ENCODE measurements at places on chromosomes 4 and X. TPM values are rescaled to one million over a fixed set of nuclear protein-coding genes. Genes with fewer than 3 reads are reported as not detected.
A peak's percentile ranks its signal among the peaks of the same experiment; 100 is the strongest.

DNA sequence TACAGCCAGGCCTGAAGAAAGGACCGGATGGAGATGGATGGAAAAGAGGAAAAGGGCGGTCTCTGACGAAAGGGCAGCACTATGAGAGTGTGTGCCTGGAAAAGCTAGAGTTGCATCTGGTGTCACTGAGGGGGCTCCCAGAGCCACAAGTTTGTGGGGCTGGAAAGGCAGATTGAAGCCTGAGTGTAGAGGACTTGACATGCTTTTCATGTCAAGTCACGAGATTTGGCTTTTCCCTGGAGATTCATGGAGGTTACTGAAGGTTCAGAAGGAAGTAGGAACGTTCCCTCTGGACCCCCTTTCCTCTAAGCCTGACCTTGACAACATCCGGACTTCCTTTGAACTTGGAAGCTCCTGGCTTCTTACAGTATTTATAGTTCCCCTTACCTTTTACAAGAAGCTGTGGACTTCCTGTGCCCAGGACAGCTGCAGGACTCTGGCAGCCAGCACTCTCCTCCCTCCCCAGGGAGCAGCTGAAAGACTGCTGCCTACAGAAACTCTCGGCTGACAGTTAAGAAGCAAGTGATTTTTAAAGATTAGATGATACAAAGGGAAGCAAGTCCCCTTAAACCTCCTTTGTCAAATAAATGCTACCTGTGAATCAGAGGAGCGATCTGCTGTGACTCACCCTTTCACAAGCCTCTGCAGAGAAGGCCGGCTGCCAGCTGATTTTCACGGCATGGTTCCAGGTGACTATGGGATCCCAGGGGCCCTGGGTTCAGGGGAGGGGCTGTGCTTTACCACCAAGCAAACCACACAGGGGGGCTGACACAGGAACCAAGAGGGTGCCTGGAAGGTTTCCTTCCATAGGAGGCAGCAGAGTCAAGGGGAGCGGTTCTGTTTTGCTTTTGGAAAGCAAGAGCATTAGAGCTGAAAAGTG is 72.9 kb upstream of the STIM2 start:
- H3K27ac ChIP-seq = no peak overlapping the region
- peak overlapping the region; percentile 24 for H3K4me3 ChIP-seq
- DNase-seq = peak; percentile 56
- no peaks in the 10 kb centered on the region for H3K27me3 ChIP-seq
- H3K4me1 ChIP-seq = peaks cover 13% of the 10 kb centered on the region
- peaks cover 6% of the 10 kb centered on the region for H3K36me3 ChIP-seq

DNA sequence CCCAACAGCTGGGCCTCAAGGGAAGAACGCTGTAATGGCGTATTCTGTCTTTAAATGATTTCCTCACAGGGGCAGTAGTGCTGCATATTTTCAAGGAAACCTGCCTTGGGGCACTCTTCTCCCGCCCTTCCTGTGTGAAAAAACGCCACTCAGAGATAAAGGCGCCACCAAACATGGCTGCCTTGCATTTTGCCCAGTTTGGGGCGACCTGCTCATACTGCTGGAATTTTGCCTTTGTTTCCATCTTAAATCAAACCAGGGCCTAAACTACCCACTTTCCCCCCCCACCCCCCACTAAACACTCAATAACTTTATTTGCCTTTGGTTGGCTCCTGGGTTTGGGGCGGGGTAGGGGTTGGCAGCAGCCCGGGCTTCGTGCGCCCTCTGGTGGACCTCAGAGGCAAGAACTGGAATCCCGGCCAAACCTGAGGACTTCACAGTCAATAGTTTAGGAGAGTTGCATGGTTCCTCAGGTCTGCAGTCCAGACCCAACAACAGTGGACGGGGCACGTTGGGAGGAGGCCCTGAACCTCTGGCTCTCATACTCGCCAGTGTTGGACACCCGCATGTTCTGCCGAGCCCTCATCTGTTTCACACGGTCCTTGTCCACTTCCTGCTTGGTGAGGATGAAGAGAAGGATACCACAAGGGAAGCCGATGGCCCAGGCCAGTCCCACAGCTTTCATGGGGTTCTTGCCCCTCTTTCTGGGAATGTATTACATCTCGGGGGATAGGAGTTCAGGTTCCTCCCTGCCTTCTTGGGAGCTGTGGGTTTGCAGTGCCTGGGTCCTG is 220.1 kb upstream of the STK26 start:
- DNase-seq = no peak
- H3K27me3 ChIP-seq = no peaks in the 10 kb centered on the region
- no peak overlapping the region for H3K4me3 ChIP-seq
- no peak overlapping the region for H3K27ac ChIP-seq
- no peaks in the 10 kb centered on the region for H3K4me1 ChIP-seq

GRCh38 chrX:130057209-130057608 is 53.1 kb downstream of the ELF4 start:
- H3K4me3 ChIP-seq = no peak overlapping the region
- H3K27ac ChIP-seq = no peak overlapping the region
- no peaks in the 10 kb centered on the region for H3K4me1 ChIP-seq
- DNase-seq = no peak

DNA sequence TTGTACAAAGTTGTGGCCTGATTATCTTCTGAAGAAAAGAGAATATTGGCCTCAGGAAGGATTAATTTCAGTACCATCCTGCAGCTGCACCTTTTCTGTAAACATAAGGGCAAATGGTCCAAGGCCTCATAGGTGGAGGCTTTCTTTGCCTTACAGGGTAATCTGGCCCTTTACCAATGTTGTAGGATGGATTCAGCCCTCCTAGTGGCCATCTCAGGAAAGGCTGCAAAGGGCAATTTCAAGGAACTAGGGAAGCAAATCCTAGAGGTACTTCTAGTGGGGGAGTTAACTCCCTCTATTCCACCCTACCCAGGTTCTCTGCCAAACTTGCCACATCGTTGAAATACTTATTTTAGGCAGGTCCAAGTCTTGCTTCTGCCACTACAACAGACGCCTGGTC is 57.6 kb downstream of the UGT2B11 start:
- DNase-seq = peak; percentile 27
- H3K36me3 ChIP-seq = no peaks in the 10 kb centered on the region
- H3K27me3 ChIP-seq = no peaks in the 10 kb centered on the region

DNA sequence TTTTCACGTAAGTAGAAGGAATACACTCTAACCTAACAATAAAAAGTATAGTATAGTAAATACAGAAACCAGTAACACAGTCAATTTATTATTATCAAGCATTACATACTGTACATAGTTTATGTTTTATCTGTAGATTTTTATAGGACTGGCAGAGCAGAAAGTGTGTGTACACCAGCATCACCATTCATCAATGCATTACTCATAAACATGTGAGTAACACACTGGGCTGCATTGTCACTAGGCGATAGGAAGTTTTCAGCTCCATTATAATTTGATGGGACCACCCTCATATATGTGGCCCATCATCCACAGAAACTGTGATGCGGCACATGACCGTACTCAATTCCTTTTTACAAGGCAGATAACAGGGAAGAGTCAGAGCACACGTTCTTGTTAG is 137.8 kb upstream of the RBPJ start:
- H3K4me3 ChIP-seq = no peak overlapping the region
- no peaks in the 10 kb centered on the region for H3K27me3 ChIP-seq
- no peak for DNase-seq
- no peaks in the 10 kb centered on the region for H3K4me1 ChIP-seq

GRCh38 chr4:122831515-122832196 is 5.0 kb downstream of the FGF2 start:
- DNase-seq = no peak
- peak overlapping the region; percentile 16 for H3K4me3 ChIP-seq
- peak overlapping the region; percentile 19 for H3K27ac ChIP-seq
- H3K36me3 ChIP-seq = peaks cover 22% of the 10 kb centered on the region
- no peaks in the 10 kb centered on the region for H3K27me3 ChIP-seq

DNA sequence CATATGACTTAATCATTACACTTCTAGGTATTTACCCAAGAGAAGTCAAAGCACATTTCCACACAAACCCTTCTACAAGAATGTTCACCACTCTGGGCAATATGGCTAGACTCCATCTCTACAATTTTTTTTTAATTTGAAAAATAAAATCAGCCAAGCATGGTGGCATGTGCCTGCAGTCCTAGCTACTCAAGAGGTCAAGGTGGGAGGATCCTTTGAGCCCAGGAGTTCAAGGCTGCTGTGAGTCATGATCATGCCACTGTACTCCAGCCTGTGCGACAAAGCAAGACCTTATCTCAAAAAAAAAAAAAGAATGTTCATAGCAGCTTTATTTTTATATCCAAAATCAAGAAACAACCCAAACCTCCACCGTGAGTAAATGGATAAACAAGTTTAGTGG is 70.3 kb upstream of the MBNL3 start:
- no peaks in the 10 kb centered on the region for H3K27me3 ChIP-seq
- no peaks in the 10 kb centered on the region for H3K36me3 ChIP-seq
- no peak overlapping the region for H3K27ac ChIP-seq
- H3K4me1 ChIP-seq = no peaks in the 10 kb centered on the region

DNA sequence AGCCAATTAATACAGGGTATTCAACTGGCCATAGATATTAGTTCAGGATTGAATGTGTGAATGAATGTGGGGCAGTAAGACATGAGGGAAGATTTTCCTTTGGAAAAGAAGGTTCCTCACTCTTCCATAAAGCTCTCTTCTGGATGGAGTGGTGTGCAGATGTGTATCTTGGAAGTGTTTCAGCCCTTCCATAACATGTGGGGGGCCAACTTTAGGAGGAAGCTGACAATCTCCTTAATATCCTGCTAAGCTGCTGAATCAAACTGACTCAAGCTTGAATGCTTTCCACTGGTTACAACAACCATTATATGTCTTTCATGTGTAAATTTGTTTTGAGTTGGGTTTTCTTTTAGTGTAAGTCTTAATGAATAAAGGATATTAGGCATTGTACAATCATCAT is 40.3 kb downstream of the FANCB start:
- no peaks in the 10 kb centered on the region for H3K4me1 ChIP-seq
- no peak overlapping the region for H3K27ac ChIP-seq
- no peaks in the 10 kb centered on the region for H3K36me3 ChIP-seq
- DNase-seq = no peak
- H3K4me3 ChIP-seq = no peak overlapping the region
- no peaks in the 10 kb centered on the region for H3K27me3 ChIP-seq

DNA sequence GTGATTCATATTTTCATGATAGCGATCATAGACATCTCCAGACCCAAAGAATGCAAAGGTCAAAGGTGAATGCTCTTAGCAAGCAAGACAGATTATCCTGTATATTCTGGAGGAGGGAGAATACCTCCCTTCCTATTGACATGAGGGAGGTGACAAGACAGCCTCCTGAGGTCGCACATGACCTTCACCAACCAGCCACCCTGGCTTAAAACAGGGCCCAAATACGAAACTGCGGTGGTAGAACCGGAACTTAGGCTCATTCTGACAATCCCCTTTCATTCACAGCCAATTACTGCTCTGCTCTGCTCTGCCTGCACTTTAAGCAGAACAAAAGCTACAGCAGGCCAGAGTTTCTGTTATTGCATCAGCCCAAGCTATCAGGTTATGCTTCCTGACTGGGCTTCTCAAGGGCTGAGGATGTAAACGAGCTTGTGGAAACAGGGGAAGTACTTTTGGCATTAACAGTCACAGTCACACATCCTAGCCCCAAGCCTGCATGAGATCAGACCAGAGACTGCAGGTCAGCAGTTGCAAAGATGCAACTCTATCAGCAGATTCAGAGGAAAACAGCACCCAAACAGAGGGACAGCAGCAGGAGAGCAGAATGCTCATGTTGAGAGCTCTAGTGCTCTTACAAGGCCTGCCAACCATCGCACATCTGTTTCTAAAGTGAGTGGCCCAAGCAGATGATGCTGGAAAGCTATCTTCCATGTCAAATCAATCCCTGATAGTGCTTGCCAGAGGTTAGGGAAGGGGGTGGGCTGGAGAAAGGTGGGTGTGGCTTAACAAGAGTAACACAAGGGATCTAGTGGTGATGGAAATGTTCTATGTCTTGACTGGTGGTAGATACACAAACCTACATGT is 51.3 kb upstream of the MAP3K15 start:
- H3K4me3 ChIP-seq = no peak overlapping the region
- H3K27me3 ChIP-seq = no peaks in the 10 kb centered on the region
- peak overlapping the region; percentile 52 for H3K27ac ChIP-seq

GRCh38 chr4:81678801-81679200 is 207.1 kb upstream of the RASGEF1B start:
- DNase-seq = no peak
- H3K27me3 ChIP-seq = no peaks in the 10 kb centered on the region
- no peaks in the 10 kb centered on the region for H3K4me1 ChIP-seq
- no peaks in the 10 kb centered on the region for H3K36me3 ChIP-seq
- H3K27ac ChIP-seq = no peak overlapping the region

DNA sequence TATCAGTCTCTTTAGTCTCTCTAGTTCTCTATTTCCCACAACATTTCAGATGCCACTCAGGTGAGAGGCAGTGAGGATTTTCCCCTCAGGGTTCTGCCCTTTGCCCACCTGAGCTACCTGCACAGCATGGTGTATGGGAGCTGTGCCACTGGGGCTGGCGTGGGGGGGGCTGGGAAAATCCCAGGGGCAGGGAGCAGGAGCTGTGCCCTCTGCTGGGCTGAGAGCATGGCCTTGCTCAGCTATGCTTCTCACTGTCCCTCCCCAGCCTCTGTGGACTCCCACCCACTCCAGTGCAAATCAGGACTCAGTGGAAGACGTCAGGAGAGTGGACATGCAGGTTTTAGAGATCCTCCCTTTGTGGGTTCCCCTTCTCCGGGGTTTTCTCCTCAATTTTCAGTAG is 57.2 kb downstream of the TRMT44 start:
- DNase-seq = no peak
- no peak overlapping the region for H3K4me3 ChIP-seq
- H3K4me1 ChIP-seq = no peaks in the 10 kb centered on the region
- H3K27me3 ChIP-seq = no peaks in the 10 kb centered on the region
- no peak overlapping the region for H3K27ac ChIP-seq
- H3K36me3 ChIP-seq = no peaks in the 10 kb centered on the region

DNA sequence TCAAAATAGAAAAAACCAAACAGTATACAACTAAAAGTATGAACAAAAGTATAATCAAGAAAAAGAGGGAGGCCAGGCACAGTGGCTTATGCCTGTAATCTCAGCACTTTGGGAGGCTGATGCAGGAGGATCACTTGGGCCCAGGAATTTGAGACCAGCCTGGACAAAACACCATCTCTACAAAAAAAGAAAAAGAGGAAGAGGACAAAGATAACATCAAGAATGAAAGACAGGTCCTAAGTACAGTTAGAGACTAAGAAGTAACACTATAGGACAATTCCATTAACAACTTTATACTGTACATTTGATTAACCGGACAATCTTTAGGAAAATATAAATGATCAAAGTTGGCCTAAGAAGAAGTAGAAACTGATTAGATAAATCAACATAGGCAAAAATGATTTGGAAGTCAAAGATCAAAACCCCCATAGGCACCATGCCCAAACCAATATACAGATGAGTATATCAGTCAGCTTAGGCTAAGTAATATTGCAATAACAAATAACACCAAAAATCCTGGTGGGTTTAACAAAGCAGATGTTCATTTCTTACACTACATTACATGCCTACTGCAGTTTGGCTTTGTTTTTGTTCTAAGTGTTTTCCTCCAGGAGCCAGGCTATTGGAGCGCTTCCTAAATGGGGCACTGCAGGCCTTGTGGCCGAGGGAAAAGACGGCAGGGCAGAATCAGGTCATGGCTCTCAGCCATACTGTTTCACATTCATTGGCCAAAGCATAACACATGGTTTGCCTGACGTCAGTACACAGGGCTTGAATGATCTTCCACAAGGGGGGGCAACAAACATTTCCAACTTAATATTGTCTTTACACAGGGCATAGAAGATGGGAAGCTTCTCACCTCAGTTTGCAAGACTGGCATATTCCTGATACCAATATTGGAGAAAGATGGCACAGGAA is 42.2 kb upstream of the HGFAC start:
- H3K27ac ChIP-seq = no peak overlapping the region
- H3K27me3 ChIP-seq = no peaks in the 10 kb centered on the region
- no peaks in the 10 kb centered on the region for H3K4me1 ChIP-seq
- H3K4me3 ChIP-seq = no peak overlapping the region
- DNase-seq = no peak

The MAGEC3 gene
- total RNA-seq = not detected

The PNMA5 gene
- total RNA-seq = not detected

The GRIPAP1 gene
- 92.8 TPM for total RNA-seq

The SERTM2 gene
- total RNA-seq = not detected

The ARMCX1 gene
- total RNA-seq = 0.92 TPM

The NLGN3 gene
- total RNA-seq = 2.1 TPM

Measured in Calu3 (cell line).